Ascending aorta (tissue), 2 donors: ENCODE measurements at places on chromosomes 4 and X.

- no peak for DNase-seq
Measured at GRCh38 chr4:168882650-168883233, 127.3 kb downstream of the CBR4 start.

DNA sequence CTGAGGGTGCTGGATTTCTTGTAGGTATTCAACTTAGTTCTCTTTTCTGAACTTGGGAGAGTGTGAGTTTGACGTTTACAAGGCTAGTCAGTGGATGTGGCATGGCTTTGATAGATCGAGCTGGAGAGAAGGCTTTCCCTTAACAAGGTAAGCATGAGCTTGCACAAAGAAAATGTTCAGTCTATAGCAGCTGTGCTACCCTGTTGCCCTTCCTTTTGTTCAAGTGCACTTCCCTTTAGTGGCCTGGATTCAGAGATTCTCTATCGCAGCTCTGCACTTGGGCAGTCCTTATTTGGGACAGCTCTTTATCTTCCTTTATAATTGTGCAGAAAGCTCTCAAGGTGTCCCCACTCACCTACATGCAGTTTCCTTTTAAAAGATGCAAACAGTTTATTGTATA, 198.0 kb downstream of the ARHGAP24 start:
- no peak for DNase-seq

GRCh38 chr4:83658806-83659205, 122.9 kb downstream of the GPAT3 start:
- DNase-seq, result no peak

DNA sequence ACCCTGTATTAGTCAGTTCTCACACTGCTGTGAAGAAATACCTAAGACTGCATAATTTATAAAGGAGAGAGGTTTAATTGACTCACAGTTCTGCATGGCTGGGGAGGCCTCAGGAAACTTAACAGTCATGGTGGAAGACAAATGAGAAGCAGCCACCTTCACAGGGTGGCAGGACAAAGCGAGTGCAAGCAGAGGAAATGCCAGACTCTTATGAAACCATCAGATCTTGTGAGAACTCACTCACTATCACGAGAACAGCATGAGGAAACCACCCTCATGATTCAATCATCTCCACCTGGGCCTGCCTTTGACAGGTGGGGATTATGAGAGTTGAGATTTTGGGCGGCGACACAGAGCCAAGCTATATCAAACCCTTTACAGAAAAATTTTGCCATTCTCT, 722.4 kb downstream of the RAB28 start:
- no peak for DNase-seq

GRCh38 chrX:6904156-6904555, 243.4 kb upstream of the STS start:
- no peak for DNase-seq

DNA sequence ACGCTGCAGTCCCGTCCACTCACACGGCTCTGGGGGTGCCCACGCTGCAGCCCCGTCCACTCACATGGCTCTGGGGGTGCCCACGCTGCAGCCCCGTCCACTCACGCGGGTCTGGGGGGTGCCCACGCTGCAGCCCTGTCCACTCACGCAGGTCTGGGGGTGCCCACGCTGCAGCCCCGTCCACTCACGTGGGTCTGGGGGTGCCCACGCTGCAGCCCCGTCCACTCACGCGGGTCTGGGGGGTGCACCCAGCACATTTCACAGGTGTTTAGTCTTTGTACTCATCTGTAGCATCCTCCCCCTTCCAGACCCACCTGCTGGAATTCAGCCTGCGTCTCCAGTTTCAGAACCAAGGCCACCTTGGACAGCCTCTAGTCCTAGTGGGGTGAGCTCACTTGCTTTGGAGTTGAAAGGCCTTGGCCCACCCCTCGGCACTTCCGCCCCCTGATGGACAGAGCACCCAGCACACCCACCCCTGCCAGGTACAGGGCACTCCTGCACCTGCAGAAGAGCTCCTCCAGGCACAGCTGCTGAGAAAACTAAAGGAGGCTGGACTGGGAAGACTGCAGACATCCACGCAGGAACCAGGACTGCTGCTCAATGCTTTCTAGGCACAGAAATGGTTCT, 73.0 kb downstream of the ABLIM2 start:
- no peak for DNase-seq

DNA sequence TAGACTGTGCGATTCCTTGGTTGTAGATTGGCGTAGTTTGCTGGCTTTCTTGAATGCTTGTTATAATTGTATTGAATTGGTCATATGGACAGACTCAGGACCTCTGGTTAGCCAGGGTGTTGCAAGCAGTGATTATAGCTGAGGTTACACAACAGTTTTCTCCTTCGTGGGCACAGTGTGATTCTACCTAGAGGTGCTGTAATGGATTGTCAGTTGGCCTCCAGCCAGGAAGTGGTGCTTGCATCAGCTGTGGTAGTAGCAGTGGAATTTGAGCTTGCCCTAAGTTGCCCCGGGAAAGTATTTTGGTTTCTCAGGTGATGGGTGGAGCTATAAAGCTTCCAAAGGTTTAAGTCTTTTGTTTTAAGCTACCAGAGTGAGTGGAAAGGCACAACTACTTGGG, 23.1 kb upstream of the GABRG1 start:
- DNase-seq, result no peak

DNA sequence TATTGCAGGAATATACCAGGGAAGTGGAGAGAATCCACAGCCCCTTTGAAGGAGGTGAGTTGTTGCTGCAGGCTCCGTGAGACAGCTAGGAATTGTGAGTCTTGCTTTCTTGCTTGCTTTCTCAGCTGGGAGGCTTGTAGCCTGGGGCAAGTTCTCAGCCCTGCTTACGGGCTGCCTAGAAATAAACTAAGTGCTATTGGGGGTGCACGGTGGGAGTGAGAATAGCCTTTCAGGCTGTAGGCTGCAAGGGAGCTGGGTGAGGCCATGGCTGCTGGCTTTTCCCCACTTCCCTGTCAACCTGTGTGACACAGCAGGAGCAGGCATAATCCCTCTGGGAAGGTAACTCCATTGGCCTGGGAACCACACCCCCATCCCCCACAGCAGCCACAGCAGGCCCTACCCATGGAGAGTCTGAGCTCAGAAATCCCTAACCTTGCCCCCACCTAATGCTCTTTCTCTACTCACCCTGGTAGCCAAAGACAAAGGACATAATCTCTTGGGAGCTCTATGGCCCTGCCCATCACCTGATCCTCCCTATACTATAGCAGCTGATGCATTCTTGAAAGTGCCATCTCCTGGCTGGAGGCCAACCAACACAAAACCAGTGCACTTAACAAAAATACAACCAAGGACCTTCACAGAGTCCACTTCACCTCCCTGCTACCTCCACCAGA, 113.0 kb downstream of the MMRN1 start:
- DNase-seq, result no peak

DNA sequence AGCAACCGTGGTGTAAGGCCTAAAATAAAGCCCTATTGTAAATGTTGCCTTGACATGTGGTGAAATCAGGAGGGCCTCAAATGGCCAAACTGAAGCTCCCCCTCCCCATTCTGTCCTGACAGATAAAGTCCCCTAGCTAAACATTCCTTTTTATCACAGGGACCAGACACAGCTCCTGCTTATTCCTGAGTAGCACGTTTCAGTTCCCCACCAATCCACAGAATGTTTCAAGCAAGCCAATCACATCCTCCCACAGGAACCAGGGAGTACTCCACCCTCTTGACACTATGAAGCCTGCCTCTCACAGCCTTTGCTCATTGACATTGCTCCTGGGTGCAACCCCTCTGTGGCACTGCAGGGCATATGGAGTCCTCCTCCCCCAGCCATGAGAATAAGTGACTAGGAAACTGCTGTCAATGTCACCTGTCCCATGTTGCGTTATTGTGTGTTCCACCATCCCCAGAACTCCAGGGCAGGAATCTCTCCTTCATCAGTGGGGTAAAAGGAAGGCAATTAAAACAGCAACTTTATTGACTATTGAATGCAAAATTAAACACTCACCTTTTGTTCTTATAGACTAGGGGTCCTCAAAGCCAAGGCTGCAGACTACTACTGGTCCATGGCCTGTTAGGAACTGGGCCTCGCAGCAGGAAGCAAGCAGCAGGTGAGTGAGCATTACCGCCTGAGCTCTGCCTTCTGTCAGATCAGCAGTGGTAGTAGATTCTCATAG, 128.1 kb downstream of the COL25A1 start:
- DNase-seq, result no peak

- no peak for DNase-seq
Measured at GRCh38 chrX:12469296-12469695, 321.9 kb upstream of the PRPS2 start.

- no peak for DNase-seq
Measured at GRCh38 chrX:42948723-42949657, 171.0 kb upstream of the PPP1R2C start.

DNA sequence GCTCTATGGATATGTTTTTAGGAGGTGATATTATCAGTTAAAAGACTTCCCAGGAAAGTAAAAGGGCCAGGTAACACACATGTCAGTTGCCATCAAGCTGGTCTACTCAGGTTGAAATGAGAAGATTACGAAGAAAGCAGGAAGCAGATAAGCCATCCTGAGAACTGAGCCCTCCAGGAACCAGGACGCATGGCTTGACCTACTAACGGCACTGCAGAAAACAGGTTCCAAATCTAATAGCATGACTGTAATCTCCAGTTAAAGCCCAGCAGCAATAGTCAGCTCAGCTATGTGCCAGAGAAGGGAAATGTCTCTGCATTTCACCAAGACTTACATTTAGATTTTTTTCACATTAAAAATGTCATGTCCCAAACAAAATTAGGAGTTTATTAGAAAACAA, 77.9 kb downstream of the APBB2 start:
- DNase-seq, result no peak

DNA sequence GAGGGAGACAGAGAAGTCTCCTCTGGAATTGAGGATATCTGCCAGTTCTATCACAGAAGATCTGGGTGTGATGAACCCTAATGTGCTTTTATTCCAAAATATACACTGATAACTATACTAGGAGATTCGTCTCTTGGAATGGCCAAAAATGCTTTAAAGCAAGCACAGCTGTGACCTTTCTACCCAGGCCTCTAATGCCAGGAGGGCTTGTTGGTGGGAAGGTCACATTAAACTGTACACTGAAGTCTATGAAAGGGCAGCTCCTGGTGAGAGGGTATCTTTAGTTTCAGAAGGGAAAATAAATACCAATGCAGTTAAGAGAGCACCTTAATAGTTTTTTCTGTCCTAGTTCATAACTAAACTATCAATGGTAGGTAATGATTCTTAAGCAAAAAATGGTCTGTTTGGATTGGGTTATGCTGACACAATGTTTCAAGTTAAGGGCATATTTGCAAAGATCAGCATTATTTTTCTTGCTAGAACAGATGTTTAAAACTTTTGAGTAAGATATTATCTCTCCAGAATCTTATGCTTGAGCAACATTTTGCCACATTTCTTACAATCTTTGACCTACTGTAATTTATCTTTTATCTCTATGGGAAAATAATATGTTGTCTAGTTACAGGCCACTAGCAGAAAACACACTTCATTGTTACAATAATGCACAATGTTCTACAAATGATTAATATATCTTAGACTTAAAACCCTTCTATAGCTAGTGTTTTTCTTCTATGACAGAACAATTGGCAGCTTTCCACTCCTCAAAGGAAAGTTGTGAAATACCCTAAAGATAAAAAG, 59.6 kb downstream of the SEC24D start:
- no peak for DNase-seq

DNA sequence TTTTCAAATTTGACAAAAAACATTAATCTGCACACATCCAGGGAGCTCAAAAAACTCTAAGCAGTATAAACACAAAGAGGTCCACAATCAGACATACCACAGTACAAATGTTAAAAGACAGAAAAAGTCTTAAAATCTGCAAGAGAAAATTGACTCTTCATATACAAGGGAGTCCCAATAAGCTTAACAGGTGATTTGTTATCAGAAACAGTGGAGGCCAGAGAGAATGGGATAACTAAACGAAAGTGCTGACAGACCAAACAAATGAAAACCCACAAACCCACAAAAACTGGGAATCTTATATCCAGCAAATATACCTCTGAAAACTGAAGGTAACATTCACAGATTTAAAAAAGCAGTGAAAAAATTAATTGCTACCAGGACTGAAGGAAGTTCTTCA, 182.0 kb upstream of the PAQR3 start:
- no peak for DNase-seq

DNA sequence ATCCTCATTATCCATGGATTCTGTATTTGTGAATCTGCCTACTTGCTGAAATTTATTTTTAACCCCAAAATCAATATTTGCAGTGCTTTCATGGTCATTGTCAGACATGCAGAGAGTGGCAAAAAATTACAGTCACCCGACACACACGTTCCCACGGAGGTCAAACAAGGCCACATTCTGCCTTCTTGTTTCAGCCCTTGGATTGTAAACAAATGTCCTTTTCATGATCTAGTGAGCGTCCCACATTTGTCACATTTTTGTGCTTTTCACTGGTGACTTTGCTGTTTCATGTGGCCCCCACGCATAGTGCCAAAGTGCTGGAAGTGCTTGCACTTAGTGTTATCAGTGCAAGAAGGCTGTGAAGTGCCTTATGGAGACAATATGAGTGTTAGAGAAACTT, 45.0 kb downstream of the SOD3 start:
- DNase-seq, result no peak

DNA sequence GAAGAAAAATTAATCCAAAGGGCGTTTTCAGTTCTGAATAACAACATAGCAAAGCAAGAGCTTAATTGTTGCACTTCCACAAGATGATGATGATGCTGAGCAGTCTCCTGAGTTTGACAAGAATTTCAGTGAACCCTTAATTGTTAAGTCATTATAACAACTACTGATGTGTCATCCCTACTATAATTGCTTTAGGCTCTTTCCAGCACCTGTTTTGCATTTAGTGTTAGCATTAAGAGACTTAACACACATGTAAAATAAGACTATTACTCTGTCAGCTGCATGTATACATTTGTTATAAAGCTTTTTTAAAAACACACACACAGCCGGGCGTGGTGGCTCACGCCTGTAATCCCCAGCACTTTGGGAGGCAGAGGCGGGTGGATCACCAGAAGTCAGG, 37.9 kb upstream of the GALNT7 start:
- no peak for DNase-seq

DNA sequence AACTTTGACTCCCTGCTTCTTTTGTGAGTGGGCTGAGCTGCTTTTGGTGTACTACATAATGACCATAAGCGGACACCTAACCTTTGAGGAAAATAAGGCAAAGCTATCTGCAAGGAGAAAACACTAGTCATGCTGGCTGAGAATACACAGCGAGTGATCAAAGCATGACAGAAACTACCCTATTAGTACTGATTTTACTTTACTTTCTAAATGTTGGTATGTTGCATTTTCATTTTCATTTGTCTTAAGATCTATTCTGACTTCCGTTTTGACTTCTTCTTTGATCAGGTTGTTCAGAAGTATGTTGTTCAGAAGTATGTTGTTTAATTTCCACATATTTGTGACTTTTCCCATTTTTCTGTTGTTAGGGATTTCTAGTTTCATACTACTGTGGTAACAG, 361.1 kb downstream of the TRAM1L1 start:
- no peak for DNase-seq

- no peak for DNase-seq
Measured at GRCh38 chr4:74230902-74231499, 73.1 kb downstream of the MTHFD2L start.
